NB4 (cell line): ENCODE measurements at places on chromosomes 3 and 15.

GRCh38 chr15:68302729-68303128 is 25.2 kb downstream of the FEM1B start:
- DNase-seq, result no peak

- no peak for DNase-seq
Measured at GRCh38 chr15:35279811-35280210, 194.7 kb upstream of the NANOGP8 start.

- no peak for DNase-seq
Measured at GRCh38 chr3:188025555-188025954, 128.4 kb upstream of the LPP start.

GRCh38 chr15:67776600-67776999 is 48.7 kb upstream of the SKOR1 start:
- no peak for DNase-seq

GRCh38 chr3:173875790-173876189 is 478.2 kb downstream of the NLGN1 start:
- DNase-seq, result no peak

DNA sequence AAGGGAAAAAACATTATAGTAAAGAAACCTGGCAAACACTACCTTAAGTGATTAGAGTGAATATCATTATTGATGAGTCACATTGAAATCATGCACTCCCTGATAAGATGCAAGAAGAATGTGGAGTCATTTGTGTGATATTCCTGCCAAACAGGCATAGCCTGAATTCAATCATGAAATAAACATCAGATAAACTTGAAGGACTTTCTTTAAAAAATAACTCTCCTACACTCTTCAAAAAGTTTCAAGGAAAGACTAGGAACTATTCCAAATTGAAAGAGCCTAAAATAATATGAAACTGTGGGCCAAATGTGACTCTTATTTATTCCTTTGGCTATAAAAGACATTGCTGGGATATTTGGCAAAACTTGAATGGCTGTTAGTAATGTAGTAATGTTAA is 625.7 kb upstream of the LMCD1 start:
- no peak for DNase-seq

DNA sequence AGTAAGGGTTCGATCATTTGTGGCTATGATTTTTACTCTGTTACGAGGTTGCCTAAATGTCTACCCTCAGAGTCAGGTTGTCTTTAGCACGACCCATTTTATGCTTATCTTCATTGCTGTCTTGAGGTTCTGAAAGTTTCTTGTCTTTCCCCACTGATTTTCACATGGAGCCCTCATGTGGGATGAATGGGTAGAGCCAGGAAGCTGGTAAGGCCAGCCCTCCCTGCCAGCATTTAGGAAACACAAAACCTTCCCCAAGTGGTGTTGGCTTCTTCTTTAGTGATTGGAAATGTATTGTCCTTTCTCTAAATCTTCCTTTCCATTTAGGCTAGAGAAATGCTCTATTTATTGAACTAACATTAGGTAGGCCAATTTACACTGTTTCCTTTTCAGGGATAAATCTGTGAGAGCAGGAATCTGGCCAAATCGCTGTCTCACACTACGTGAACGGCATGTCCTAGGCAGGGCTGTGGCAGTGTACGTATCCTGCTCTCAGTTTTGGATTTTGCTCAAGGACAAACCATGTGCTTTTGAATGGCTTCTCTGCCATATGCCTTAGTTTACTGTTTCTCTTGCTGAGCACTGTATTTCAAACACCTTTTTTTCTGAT is 43.7 kb downstream of the MYZAP start:
- DNase-seq, result no peak

DNA sequence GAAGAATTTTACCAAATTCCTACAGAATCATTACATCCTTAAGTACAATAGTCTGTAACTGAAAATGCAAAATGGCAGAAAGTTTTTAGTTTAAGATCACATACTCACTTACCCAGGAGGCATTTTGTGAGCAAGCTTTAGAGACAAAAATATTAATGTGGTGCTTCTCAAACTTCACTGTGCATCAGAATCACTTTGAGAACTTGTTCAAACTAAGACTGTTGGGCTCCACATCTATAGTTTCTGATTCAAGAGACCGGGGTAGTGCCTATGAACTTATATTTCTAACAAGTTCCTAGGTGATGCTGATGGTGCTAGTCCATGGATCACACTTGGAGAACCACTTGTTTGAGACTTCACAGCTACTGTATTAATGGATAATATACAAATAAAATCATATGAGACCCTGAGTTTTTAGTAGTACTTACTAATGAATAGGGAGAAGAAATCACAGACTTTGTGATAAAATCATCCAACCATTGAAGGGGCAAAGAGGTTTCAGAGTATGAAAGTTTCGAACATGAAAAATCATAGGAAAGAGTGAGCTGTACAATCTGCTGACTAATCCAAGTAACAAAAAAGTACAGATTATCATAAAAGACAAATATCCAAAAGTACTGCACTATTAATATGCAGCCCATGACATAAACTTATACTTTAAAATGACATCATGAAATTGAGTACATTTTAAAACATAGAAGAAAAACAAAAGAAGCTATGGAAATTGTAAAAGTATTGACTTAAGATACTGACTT is 110.3 kb downstream of the ADAM10 start:
- no peak for DNase-seq

GRCh38 chr15:69734699-69735098 is 282.1 kb downstream of the RPLP1 start:
- no peak for DNase-seq

- DNase-seq, result no peak
Measured at GRCh38 chr15:37015451-37015850, 84.9 kb downstream of the MEIS2 start.

DNA sequence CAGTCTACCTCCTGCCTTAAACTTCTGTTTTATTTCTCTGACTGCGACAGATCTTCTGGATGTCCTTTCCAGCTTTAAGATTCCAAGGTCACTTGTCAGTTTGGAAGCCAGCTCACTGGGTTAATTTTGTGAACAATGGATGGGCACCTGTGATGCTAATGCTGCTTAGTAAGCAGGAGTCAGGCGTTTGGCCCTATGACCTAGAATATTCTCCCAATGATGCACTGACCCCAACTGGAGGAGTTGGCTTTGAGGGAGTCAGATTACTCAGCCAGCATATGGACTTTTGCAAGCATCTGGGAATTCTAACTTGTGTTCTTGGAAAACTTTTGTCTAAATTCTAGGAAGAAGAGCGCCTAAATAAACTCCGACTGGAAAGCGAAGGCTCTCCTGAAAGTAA is 28.1 kb downstream of the HACD3 start:
- no peak for DNase-seq

DNA sequence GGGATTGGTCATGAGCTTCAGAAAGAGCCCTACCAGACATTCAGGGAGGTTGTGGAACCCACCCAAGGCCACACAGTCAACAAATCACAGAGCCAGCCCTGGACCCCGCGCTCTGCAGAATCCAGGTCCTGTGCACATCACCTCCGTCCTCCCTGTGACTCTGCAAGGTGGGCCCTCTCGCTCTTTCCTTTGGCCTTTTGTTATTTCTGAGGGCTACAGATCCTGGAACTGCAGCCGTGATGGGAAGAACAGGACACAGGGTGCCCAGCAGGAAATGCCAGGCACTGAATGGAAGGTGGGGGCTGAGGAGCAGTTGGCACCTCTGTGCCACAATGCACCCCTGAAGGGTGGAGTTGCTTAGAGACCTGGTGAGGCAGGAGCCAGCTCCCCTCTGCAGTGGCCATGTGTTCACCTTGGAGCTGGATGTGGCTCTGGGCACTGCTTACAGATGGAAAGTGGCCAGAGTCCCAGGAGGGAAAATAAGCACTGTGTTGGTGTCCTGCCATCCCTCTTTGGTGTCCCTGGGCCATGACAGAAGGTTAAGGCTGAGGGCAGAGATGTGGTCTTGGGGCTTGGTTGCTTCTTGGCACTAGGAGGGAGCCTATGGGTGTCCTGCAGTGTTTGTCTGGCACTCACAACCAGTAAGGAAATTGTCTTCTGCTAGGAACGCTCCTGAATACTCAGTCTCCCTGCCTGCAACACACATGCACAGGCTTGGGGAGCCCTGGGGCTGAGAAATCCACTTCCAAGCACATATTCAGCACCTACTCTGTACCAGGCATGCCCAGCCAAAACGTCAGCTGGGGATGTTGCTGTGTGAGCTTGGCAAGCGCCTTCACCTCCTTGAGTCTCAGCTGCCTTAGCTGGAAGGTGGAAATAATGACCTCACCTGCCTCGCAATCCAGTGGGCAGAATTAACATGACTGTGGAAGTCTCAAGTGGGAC is 98.0 kb upstream of the SLC6A6 start:
- no peak for DNase-seq

DNA sequence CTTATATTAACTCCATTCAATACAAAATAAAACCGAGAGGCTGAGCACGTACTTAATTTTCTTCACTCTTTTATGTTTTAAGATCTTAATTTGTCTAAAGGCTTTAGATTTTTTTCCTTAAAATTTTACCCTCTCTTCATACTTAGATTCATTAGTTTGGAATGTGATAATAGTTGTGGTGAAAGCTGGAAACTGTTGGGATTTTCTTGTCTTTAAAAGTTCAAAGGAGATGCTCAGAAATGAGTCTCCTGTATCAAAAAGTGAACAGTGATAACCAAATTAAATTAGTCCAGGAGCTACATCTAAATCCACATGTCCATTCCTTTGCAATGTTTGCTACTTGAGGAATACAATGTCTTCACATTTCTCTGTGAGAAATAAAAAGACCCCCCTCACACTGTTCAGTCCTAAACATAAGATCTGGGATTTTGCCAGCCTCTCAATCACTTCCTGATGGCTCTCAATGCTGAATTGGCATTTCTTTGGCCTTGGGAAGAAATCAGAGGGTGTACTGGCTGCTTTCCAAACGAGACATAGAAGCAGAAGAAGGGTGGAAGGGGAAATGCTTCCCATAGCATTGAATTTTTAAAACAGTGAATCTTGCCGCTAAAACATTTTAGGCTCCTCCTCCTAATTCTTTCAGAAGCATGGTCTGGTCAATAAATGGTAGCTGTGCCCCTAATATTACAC is 245.0 kb downstream of the SHOX2 start:
- no peak for DNase-seq

DNA sequence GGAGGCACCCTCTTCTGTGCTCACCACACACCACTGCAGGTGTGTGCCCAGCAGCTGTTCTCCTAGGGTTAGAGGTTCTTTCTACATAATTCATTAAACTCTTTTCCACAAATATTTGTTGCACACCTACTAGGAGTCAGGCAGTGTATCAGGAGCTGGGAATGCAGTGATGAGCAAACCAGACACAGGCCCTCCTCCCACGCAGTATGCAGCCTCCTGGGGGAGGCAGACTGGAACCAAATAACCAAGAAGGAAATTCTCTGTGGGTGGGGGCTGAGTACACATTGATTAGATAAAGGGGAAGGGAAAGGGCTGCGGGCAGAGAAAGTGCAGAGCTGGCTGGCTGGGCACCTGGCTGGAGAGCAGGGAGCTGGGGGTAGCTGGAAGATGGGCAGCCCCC is 18.5 kb upstream of the C3orf22 start:
- no peak for DNase-seq

GRCh38 chr3:24734019-24734418 is 239.4 kb upstream of the THRB start:
- DNase-seq, result no peak

GRCh38 chr3:49295489-49296058 is 18.5 kb upstream of the C3orf62 start:
- DNase-seq, result peak; percentile 57

DNA sequence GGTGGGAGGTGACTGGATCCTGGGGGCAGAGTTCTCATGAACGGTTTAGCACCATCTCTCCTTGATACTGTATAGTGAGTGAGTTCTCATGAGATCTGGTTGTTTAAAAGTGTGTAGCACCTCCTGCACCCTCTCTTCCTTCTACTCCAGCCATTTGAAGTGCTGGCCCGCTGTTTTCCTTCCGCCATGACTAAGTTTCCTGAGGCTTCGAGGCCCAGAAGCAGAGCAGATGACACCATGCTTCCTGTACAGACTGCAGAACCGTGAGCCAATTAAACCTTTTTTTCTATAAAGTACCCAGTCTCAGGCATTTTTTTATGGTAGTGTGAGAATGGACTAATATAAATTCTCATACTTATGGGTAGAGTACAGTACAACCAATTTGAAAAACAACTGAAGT is 123.6 kb upstream of the BHLHE40 start:
- no peak for DNase-seq

DNA sequence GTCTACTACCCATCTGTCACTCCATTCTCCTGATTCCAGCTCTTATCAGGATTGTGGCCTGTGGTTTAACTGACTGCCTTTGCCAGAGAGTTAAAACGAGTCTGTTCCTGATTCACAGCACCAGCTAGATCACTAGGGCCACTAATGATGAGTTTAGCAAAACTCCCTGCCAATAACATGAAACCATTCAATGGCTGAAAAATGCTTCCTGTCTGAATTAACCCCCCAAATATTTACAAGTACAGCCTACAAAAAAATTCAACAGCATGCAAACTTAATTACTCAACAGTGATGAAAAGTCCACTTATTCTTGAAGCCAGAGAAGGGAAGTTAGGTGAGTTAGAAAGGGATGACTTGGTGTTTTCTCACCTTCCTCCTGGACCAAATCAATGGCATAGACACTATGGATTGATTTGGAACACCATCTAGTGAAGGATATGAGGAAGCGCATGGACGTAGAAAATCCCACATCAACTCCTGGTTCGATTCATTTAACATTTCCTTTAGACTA is 141.4 kb downstream of the TGFBR2 start:
- peak; percentile 36 for DNase-seq

- DNase-seq, result no peak
Measured at GRCh38 chr3:16386561-16386960, 121.5 kb downstream of the OXNAD1 start.

GRCh38 chr3:53617893-53618523 is 123.6 kb downstream of the CACNA1D start:
- no peak for DNase-seq

GRCh38 chr15:66188464-66188863 is 65.1 kb downstream of the MEGF11 start:
- no peak for DNase-seq

DNA sequence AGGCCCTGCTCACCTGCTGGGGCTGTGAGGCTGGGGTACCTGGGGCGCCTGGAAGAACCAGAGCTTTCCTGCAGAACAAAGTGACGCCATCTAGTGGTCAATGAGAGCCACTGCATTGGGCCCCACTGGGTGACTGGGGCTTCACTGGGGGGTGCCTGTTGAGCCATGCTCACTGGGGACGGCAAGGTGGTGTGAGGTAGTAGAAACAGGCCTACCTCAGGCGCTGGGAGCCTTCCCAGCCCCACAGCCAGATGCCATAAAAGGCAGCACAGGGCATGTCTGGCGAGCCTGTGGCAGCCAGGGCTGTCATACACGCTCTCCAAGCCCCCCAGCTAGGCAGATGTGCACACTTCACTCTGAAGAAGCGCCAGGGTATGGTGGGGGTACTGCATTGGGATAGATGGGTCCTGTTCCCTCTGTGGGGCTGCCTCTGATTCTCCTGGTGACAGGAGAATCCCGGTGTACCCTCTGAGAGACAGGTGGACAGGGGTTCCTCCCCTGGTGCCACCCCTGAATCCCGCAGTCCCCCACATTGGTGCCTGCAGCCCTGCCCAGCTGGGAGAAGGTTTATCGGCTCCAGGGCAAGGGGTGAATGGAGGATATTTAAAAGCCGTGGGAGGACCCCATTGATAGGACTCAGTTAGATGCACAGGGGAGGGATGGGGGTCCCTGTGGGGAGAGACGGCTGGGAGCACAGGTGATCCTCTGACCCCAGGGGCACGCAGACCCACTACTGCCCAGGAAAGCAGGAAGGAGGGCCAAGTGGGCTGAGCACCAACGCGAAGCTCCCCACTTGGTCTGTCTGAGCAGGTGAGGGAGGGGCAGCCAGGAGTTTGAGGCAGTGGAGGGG is 178.8 kb downstream of the NSMCE3 start:
- DNase-seq, result peak; percentile 44

GRCh38 chr3:72081471-72082185 is 296.7 kb upstream of the PROK2 start:
- DNase-seq, result no peak

- peak; percentile 18 for DNase-seq
Measured at GRCh38 chr15:53869044-53869805, 109.0 kb upstream of the UNC13C start.
